CD4-positive, alpha-beta T cell treated with Interleukin-1 beta for 1 hour (primary cell): ENCODE measurements at places on chromosomes 5 and 9.

- no peak for DNase-seq
These were observed 58.4 kb upstream of the FOXE1 start for GRCh38 chr9:97794666-97795065.

DNA sequence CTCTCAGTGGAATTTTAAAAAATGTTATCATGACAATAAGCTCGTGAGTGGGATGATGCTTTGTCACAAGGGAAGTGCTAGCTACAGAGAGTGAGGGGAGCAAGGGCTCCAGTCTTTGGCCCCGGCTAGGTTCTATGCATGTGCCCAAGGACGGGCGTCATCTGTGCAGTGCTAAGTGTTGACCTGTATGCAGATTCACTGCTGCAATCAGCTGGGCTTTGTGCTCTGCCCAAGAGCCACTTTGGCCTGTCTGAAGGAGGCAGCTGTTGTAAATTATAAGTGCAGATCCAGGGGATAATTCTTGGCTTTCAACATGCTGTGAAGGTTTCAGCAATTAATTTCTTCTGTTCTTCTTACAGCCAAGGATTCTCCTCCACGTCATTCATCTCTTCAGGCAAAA lies 268.6 kb downstream of the PSAT1 start:
- DNase-seq = no peak

DNA sequence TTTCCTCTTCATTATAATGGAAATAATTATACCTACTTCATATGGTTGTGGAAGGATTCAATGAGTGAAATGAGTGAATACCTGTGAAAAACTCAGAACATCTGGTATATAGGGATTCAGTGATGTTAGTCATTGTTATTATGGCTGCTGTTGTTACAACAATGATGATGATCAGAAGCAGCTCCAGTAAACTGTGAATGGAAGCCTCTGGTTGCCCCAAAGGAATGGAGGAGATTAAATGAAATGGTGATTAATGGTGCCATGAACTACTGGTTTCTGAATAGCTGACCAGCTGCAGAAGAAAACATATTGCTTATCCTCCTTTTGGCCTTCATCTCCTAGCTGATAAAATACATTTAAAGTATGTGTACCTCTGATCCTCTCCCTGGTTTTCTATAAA lies 372.0 kb downstream of the ARHGEF28 start:
- no peak for DNase-seq

DNA sequence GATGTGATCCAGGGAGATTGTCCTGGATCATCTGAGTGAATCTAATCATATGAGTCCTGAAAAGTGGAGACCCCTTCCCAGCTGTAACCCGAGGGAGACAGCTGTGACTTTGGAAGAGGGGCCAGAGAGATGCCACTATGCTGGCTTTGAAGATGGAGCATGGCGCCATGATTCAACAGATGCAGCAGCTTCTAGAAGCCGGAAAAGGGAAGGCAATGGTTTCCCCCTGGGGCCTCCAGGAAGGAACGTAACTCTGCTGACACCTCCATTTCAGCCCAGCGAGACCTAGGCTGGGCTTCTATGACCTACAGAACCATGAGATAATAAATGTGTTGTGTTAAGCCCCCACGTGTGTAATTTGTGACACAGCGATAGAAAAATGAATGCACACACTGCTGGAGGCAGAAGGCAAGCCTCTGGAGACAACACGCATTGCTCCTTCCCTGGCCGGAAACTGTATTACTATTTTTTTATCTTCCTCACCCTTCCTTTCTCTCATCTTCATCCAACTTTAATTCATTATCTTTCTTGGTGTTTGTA lies 16.6 kb upstream of the SARDH start:
- DNase-seq = no peak

- no peak for DNase-seq
These were observed 11.2 kb upstream of the RIC1 start for GRCh38 chr9:5617749-5618148.

DNA sequence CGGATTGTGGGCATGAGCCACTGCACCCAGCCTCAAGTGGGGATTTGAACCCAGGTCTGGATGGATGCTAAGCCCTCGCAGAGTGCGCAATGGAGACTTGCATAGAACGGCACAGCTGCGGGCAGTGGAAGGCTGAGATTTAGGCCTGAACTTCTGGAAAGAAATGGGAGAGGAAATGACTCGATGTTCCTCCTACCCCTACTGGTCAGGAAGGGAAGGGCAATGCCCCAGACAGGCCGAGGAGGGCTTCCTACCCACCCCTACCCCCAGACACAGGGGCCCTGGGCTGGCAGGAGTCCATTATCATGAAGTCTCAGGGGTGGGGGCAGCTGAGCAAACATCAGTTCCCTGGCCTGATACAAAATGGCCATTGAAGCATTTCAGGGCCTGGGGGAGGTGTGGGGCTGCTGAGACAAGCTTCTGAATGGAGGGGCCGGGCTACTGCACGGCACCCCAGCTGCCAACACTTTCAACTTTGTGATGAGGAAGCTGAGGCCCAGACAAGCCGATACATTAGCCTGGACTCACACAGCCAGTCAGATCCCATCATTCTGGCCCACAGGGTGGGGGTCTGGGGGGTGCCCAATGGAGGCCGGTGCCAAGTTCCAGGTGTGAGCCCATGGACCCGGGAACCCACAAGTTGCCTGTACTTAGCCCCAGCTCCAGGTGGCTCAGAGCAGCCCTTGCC lies 13.5 kb upstream of the WDR38 start:
- no peak for DNase-seq

- DNase-seq = no peak
These were observed 1.0 kb downstream of the ADAMTS19 start for GRCh38 chr5:129460936-129461710.

GRCh38 chr9:34582787-34583186 lies 6.7 kb downstream of the CNTFR start:
- DNase-seq = no peak

DNA sequence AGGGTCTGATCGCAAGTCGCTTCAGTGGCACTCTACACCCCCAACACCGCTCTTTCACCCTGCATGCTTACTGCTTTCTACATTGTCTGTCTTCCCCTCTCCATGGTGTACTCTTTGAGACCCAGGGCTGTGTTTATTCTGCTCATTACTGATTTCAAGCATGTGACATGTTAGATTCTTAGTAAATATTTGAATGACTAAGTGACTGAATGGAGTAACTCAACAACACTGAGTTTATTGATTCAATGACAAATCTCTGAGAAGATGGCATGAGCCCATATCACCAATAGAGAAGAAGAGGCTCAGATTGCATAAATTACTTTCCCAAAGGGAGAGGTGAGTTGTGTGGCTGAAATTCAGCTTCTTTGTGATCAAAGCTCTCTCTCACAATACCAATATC lies 89.7 kb upstream of the OSMR start:
- DNase-seq = no peak

GRCh38 chr9:137759649-137760321 lies 117.8 kb upstream of the CACNA1B start:
- no peak for DNase-seq

GRCh38 chr5:153308282-153308681 lies 182.2 kb upstream of the GRIA1 start:
- no peak for DNase-seq

DNA sequence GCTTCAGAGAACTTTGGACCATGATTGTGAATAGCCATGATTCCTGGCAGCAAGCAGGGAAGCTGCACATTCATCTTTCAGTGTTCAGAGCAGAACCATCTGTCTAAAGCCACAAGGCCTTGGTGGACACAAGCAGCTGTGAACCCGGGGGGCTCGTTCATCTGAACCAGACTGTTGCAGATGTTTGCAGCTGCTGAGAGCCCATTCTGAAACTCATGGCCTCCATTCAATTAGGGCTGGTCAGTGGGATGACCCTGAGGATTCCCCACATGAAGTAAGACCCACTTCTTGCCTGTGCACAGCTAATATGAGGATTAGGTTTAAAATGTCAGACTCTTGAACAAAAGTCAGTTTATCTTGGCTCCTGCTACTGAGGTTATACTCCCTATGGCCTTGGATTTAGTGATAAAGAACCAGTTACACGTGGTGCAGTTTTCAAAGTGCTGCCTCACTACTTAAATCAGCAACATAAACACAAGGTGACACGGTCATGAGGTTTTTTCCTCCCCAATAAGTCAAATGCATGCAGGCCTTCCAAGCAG lies 109.8 kb upstream of the IFNK start:
- DNase-seq = no peak

DNA sequence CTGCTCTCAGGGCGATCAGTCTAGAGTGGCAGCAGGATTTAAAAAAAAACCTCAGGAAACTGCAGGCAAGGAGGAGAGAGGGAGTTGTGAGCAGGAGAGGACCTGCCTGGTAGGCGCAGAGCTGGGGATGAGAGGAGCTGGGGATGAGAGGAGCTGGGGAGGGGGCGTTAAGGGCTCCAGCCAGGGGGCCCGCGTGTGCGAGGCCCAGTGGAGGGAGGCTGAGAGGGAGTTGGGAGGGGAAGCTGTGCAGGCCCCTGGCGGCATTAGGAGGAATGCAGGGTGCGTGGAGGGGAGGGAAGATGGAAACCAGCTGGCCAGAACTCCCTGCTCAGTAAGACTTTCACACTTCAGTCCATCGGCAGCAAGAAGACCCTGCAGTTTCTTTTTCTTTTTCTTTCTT lies 45.2 kb upstream of the HMCN2 start:
- DNase-seq = no peak

- DNase-seq = no peak
These were observed 7.5 kb downstream of the RABGAP1 start for GRCh38 chr9:122948313-122948712.

DNA sequence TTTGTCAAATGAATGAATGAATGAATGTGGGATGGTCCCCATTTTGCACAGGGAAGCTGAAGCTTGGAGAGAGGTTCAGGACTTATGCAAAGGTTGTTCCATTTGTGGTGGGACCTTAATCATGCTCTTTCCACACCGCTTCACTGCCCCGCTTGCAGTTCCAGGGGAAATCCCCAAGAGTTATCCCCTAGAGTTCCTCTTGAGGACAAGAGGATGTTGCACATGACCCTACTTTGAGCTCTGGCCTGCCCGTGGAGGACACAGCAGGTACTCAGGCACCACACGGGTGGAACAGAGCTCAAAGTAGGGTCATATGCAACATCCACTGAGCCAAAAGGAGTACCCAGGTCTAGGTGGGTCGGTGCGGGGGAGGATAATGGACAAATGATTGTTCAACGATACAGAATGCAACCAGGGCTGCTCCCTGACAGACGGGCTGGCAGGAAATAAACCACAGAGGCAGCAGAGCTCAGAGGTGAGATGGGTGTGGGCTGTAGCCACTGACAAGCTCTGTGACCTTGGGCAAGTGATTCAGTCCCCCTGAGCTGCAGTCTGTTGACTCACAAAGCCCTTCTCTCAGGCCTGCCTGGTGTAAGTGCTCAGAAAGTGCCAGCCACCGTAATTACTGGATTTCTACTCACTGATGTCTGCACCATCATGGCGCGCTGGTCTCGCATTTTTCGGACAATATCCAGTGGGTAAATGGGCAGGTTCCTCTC lies 60.3 kb upstream of the EPB41L4B start:
- DNase-seq = no peak

DNA sequence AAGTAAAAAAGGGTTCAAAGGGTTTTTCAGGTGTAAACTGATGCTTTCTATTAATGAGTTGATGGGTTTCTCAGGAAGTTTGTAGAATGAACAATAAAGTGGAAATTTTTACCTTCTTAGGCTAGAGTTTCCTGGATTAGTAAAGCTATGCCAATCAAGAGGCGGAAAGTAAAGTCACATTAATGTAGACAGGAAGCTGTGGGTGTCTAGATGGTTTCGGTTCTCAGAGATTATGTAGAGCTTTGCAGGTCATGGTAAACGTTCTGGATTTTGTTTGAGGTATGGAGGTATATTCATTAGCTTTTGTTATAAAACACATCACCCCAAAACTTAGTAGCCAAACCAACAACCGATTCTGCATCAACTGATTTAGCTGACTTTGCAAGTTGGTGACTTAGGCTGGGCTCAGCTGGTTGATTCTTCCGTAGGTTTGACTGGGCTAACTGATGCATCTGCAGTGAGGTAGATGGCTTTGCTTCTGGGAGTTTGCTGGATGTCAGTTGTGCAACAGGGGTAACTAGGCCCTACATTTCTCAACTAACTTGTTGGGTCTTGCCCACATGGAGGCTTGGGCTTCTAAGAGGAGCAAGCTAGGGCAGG lies 273.8 kb downstream of the MSX2 start:
- no peak for DNase-seq

GRCh38 chr5:4817767-4818166 lies 322.4 kb upstream of the ADAMTS16 start:
- DNase-seq = no peak

DNA sequence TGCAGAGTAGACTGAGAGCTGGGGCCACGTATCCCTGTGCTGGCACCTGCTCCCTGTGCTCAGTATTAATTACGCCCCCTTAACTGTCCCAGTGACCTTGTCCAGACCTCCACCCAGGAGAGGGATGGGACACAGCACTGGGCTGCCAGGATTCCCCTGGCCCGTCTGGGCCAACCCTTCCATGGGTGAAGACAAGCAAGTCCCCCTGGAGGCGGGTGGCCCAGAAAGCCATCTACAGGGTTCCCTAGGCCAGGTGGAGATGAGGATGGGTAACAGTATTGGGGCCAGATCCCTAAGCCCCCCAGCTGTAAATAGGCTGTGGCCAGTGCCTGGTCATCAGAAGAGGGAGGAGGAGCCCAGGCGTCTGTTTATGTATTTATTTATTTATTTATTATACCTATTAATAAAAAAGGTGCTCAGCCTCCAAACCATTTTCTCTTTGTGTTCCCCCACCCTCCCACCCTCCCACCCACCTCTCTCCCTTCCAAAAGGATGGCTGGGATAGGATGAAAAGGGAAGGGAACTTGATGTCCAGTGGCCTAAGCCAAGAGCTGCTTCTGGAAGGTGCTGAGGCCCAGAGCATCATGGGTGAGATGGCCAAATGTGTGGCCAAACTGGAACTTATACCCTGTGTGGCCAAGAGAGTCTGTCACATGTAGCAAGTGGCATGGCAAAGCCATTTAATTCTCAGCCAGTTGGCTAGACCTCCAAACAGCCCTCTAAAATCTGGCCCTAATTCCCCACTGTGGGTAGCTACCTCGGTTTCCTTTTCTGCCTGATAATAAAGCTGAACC lies 43.4 kb upstream of the TESK1 start:
- no peak for DNase-seq

GRCh38 chr5:170238456-170239196 lies 5.8 kb downstream of the C5orf58 start:
- DNase-seq = no peak

GRCh38 chr5:1895739-1896420 lies 13.2 kb upstream of the IRX4 start:
- DNase-seq = no peak

DNA sequence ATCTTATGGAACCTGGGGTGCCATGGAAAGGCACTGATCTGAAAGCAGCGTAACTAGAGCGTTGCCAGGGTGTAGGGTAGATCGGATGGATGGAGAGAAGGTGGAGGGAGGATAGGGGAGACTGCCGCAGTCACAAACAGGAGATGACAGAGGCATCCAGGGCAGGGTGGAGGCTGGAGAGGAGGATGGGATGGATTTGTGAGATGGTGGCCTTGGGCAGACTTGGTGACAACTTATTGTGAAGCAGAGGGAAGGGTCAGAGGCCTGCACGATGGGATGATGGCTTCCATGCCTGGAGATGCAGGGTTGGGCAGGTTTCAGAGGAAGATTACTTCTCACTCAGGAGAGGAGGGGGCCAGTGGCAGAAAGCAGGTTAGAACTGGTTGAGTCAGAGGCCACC lies 2.4 kb downstream of the GLIPR2 start:
- DNase-seq = no peak

GRCh38 chr5:38755181-38755580 lies 90.6 kb upstream of the OSMR start:
- DNase-seq = no peak

GRCh38 chr9:111016426-111017045 lies 21.7 kb downstream of the LPAR1 start:
- no peak for DNase-seq

GRCh38 chr9:83271665-83272071 lies 208.7 kb upstream of the RASEF start:
- no peak for DNase-seq

- DNase-seq = no peak
These were observed 238.7 kb upstream of the NREP start for GRCh38 chr5:111995701-111996100.
